ENCODE measurements at places on chromosomes 1 and 21. TPM values are rescaled to one million over a fixed set of nuclear protein-coding genes. Genes with fewer than 3 reads are reported as not detected.

CR1L gene
- not detected for total RNA-seq

SYTL1 gene
- 17.1 TPM for total RNA-seq

CAP1 gene
- 180 TPM for total RNA-seq

ACKR1 gene
- total RNA-seq, result not detected

KRTAP10-3 gene
- not detected for total RNA-seq

LELP1 gene
- not detected for total RNA-seq

SMIM11 gene
- total RNA-seq, result 0.15 TPM
